ENCODE measurements at places on chromosomes 7 and 10. TPM values are rescaled to one million over a fixed set of nuclear protein-coding genes. Genes with fewer than 3 reads are reported as not detected.

FGFBP3 gene
- total RNA-seq: 0.44 TPM

AKR1C3 gene
- total RNA-seq: 110 TPM

DNA sequence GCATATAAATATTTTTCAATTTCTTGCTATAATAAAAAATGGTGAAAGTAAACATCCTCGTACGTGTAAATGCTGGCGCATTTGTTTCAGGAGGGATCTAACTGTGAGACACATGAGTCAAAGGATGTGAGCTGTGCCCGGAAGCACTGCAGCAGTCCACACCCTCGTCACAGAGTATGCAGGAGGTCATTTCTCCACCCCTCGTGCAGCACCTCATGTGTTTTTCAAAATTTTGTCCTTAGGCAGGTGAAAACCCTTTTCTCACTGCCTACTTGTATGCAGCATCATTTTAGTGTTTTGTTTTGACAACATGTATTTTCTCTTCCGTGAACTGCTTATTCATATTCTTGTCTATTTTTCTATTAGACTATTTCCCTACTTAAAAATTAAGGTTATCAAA, 162.7 kb downstream of the AVL9 start:
- no peak for DNase-seq

DNA sequence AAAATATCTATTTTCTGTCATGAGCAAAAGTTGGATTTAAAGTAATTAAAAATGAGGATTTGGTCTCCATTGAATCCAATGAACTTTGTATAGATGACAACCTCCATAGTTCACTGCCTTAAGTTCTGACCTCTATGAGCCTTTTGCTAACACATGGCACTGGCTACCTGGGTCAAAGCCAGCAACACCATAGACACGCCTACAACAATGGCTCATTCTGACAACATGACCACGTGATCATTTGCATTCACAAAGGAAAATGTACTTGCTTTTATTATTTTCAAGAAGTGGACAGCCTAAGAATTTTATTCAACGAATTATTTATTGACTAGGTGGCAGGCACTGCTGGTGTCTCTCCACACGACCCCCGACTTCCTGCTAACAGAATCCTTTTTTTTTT, 90.6 kb downstream of the CARD11 start:
- no peak for DNase-seq

GRCh38 chr7:116741625-116742316, 69.8 kb downstream of the MET start:
- DNase-seq: no peak

- DNase-seq: no peak
Observed at GRCh38 chr10:97713339-97713825, at the start of gene MARVELD1. MARVELD1 (plus strand) TSS chr10:97713730; CDS start chr10:97713877, 147 bp downstream.

DNA sequence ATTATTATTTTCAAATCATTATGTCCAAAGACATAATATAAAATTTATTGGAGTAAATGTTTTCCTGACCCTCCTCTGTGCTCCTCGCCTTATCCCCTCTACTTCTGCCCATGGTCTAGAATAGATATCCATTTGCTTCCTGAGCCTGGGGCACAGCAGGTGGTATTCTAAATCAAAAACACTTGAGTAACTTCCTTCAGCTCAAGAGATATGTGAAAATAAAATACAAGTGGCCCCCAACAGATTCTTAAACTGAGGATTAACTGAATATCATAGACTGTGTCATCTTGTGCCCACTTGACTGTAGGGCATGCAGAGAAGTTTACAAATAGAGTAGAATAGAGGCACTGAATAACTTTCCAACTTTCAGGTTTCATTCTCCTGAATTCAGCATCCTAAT, 59.1 kb downstream of the HGF start:
- DNase-seq: no peak

DNA sequence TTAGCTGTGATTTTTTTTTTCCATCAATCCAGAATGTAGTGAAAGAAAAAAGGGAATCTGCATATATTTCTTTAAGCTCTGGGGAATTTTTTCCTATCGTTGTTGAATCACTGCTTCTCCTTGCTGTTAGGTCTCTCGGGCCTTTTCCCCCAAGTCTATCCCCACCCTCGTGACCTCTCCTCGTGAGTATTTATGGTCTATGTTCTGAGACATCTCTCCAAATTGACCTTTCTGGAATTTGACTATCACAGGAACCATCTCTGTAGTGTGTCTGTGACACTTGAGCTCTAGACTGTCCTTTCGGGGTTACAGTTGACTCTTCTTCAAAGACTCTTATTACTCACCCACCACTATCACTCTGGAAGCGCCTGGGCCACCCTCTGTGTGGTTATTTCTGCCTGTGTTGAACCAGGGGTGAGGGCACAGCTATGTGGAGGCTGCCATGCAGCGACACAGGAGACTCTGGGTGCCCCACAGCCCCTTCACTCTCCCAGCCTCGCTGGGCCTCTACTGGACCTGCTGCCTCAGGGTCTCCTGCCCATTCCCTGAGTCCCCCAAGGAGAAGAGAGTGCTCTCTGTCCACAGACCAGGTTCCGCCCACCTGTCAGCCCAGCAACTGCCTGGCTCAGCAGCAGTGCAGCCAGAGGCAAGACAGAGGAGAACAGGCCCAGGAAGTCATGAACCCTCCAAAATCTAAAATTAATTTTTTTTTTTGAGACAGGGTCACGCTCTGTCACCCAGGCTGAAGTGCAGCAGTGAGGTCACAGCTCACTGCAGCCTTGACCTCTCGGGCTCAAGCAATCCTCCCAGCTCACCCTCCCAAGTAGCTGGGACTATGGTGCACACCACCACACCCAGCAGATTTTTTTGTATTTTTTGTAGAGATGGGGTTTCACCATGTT, 45.7 kb upstream of the PTPRN2 start:
- no peak for DNase-seq

- DNase-seq: no peak
Observed at GRCh38 chr10:61286686-61287085, 166.5 kb downstream of the TMEM26 start.

All from omental fat pad (tissue), 4 donors.